Cardiac septum (tissue), 1 donor: ENCODE measurements at places on chromosomes 7 and 10. TPM values are rescaled to one million over a fixed set of nuclear protein-coding genes. Genes with fewer than 3 reads are reported as not detected.

GRCh38 chr10:6701289-6701688 is 121.2 kb upstream of the PRKCQ start:
- DNase-seq, result no peak

GRCh38 chr7:155377071-155377837 is 79.6 kb downstream of the INSIG1 start:
- no peak for DNase-seq

- DNase-seq, result peak; percentile 75
These were observed 27.0 kb downstream of the ITPRIP start for GRCh38 chr10:104311184-104311720.

ARMC3 gene
- 0.38 TPM for total RNA-seq

DNA sequence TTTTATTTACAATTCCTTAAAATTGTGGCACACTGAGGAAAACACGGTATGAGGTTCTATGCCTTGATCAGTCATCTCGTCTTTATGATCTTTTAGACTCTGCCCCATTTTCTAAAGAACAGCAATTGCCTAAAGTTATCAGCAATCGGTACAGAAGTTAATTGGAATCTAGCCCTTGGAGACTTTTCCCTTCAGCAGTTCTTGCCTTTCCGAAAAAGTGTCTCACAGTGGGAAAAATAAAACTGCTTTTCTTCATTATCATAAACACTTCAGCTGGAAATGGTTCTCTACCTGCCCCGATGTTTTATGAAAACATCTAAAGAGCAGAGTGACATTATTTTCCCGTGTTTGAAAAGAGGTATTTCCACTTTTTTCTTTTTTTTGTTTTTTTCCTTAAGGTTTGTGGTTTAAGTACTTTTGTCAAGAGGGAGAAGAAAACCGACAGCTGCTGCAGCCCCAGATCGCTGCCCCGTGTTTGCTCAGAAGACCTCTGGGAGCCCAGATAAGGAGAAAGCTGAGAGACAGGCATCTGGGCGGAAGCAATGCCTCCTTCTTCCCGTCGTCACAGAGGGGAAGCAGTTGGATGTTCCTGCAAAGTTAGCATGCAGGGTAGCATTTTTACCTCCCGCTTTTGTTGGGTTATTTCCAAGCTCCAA is 149.7 kb downstream of the FRMD4A start:
- DNase-seq, result no peak

EEPD1 gene
- total RNA-seq, result 6.6 TPM

- no peak for DNase-seq
These were observed 135.2 kb upstream of the C1QL3 start for GRCh38 chr10:16656895-16657294.

DNA sequence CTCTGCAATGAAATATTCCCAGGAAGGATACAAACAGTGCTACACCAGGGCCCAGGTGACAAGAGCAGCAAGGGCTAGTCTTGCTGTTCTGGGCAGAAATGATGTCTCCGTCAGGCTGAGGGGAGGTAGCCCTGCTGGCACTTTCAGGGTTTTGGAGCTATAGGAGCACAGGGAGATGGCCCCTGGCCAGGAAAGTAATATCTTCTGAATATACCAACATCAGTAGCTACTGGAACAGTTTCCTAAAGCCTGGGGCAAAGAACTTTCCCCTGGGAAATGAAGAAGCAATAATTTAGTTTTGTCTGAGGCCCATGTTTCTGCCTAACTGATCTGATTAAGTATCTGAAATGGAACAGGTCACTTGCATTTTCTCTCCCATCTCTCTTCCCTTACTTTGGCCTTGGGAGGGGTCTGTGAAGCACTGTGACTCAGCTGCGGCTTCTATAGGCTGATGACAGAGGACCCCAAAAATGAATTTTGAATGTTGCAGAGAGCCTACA is 489.1 kb upstream of the PODXL start:
- no peak for DNase-seq

DNA sequence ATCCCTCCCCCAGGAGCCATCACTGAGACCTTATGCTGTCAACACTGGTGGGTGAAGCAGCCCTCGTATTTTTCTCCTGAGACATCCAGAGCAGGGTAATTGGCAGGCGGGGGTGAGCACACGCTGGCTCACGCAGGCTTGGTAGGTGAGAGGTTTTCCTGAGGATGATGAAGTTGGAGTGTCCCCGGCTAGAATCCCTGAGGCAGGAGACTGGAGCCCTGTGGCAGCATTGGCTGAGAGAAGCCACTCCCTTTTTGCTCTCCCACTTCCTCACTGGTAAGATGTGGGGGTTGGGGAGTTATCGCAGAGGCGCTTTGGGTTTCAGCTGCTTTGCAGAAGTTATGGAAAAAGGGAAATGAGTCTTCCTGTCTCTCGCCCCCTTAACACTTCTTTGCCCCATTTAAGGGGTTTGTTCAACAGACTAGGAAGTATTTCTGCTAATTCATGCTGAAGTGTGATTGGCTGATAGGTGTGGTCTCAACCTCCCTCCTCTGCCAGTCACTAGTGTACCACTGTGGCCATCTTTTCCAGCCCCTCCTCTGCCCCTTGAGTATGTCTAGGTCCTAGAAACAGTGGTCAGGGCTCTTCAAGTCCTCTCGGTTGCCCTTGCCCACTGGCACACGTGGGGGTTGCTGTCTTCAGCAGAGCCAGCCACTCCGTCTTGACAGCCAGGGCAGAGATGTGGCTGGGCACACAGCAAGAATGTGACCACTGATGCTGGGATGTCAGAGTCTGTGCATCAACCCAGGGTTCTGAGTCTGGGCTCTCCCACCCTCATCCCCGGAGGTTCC is 5.7 kb downstream of the ARPC1B start:
- no peak for DNase-seq

DNA sequence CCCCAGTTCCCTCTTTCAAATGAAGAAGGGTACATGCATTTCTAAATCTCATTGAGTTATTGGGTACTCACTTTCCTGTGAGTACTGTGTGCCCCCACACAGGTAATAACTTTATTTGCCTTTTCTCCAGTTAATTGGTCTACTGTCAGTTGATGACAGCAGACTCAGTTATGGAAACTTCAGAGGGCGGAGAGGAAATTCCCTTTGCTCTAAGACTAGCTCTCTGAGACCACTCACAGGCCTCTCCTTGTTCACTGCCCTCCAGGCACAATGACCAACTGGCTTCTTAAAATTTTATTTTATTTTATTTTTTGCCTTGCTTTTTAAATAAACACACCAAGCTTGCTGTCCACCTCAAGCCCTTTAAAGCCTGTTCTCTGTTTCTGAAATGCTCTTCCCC is 235.8 kb upstream of the AOAH start:
- DNase-seq, result no peak

MMRN2 gene
- 28.0 TPM for total RNA-seq

DNA sequence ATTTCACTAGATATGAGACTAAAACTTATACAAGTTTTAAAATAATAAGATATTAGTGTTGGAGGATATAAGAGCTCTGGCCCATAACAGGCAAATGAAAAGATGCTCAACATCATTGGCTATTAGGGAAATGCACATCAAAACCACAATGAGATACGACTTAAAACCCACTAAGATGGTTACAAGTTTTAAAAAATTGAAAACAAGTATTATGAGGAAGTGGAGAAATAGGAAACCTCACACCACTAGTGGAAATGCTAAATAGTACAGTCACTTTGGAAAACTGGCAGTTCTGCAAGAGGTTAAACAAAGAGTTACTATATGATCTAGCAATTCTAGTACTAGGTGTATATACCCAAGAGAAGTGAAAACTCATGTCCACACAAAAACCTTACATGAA is 17.2 kb downstream of the PANK1 start:
- no peak for DNase-seq

DNA sequence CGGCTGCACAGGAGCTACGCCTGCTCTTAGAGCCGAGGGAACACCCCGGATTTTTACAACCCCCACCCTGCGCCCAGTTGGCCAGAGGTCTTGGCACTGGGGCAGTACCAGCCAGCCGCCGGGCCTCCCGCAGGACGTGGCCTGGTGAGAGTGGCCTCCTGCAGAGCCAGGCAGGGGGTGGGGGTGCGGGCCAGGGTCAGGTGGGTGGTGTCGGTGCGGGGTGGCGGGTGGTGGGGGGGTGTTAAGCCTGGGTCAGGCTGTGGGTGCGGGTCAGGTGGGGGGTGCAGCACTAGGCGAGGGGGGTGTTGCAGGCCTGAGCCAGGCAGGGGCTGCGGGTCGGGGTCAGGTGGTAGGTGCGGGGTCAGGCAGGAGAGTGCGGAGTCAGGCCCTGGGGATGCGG is 647 bp downstream of the ECHS1 start:
- no peak for DNase-seq

DNA sequence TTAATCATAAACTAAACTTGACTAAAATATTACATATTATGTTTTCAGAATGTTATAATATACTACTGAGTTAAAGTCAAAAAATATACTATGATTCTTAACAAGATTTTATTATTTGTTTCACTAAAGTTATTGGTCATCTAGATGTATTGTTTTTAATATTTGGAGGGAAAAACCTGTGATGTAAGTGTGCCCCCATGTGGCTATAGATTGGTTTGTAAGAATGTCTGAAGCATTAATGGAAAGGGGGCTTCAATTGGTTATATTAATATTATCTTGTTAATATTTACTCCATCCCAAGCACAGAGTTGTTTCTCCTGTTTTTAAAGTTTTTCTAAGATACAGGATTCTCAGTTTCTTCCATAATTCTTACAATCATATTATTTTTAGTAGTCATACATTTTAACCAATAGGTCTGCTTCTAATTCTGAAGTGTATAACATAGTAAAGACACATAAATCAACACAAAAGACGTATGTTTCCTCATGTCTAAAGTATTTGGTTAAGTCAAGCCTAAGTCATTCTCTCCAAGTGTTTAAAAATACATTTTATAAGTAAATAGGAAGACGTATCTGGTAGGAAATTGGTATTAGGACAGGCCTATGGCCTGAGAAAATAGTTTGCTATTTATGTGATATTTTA is 58.0 kb downstream of the GNAT3 start:
- DNase-seq, result no peak

DNA sequence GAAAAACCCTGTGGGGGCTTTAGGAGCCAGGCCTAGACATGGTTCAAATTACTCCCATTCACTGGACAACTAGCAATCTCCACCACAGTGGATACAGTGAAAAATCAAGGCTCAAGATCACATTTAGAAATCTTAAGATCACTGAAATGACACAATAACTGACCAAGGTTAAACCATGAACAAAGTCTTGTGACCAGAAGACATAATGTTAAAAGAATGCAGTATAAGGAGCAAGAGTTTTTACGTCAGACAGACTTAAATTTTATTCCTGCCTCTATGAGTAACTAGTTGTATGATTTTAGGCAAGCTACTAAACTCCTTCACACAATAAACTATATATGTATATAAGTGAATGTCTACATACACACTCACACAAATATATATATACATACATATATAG is 68.5 kb downstream of the MICU1 start:
- DNase-seq, result no peak
